ENCODE measurements at places on chromosomes 11 and 22.

- DNase-seq: no peak
These were observed 41.5 kb downstream of the RNF141 start for GRCh38 chr11:10499452-10499851.

DNA sequence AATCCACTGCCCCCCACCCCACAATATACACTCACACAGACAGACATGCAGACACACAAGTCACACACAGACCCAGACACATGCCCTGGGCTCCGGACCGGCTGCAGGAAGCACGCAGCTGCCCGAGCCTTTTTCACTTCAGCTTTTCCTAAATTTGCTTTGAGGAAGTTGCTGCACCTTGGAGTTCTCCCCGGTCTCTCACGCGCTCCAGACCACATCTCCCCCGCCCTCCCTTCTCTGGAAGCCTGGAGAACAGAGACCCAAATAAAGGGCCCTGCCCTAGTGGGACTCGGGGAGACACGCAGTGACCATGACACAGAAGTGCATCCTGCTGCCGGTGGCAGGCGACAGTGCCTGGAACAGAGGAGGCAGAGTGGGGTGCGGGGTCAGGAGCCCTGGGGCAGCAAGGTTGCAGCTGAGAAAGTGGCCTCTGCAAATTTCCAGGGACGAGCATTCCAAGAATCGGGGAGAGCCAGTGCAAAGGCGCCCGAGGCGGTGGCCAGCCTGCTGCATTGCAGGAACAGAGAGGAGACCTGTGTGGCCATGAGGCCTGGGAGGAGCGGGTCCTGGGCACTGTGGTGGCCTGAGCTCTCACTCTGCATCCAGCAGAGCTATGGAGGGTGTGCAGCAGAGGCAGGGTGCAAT, 19.1 kb downstream of the RPL3 start:
- no peak for DNase-seq

DNA sequence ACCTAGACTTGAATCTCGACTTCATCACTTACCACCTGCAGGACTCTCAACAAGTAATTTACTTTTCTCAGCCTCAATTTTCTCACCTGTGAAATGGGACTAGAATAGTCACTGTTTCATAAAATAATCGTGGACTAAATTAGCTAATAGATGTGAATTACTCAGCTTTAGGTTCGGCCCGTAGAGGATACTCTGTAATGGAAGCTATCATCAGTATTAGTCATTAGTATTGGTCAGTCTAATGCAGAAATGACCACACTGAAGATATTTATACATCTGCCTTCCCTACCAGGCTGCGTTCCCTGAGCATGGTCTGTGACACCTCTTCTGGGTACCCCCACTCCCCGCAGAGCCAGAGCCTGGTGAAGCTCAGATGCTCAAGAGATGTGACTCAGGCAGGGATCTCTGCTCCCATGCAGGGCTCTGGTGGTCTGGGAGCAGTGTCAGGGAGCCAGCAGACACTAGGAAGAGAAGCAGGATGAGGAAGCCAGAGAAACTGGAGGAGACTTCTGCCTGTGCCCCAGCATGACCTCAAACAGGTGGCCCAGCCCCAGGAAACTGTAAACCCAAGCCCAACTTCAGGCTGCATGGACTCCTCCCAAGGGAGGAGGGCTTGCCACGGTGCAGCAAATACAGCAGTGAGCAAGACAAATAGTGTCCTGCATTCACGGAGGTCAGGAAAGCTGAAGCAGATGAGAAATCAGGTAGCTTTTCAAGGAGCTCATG, 88.0 kb upstream of the E2F8 start:
- no peak for DNase-seq

DNA sequence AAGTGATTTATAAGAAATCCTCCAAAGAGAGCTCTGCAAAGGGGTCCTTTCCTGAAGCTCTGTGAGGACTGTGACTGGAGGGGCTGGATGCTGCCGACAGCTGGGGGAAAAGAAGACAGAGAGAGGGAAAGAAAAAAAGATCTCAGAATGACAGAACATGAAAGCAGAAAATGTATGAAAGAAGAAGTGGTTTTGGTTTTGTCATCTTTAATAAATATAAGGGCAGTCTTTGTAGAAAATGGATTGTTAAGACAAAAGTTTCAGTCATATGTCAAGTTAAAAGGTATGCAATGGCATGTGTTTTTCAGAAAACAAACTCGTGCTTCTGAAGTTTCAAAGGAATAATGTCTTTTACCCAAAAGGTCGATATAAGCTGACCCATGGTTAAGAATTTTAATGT, 105.5 kb downstream of the CCDC83 start:
- DNase-seq: no peak

- DNase-seq: no peak
These were observed 60.5 kb upstream of the KCNQ1OT1 start for GRCh38 chr11:2760196-2760871.

DNA sequence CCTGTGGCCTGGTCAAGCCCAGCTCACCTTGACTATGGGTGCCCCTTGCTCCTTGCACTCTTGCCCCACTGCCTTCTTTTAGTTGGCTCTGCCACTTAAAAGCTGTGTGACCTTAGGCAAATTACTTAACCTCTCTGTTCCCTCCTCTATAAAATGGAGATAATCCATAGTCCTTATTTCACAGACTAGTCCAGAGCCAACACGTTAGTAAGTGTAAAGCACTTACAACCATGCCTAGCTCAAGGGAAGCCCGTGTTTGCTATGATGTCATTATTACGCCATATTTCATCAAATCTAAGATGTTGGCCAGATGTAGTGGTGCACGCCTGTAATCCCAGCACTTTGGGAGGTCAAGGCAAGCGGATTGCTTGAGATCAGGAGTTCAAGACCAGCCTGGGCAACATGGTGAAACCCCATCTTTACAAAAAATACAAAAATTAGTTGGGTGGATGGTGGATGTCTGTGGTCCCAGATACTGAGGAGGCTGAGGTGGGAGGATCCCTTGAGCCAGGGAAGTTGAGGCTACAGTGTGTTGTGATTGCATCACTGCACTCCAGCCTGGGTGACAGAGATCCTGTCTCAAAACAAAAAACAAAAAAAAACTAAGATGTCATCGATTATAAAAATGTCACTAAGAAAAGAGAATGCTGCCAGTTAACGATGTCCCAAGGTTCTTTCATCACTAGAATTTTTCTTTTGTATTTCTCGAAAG, 2.3 kb upstream of the CCDC88B start:
- no peak for DNase-seq

DNA sequence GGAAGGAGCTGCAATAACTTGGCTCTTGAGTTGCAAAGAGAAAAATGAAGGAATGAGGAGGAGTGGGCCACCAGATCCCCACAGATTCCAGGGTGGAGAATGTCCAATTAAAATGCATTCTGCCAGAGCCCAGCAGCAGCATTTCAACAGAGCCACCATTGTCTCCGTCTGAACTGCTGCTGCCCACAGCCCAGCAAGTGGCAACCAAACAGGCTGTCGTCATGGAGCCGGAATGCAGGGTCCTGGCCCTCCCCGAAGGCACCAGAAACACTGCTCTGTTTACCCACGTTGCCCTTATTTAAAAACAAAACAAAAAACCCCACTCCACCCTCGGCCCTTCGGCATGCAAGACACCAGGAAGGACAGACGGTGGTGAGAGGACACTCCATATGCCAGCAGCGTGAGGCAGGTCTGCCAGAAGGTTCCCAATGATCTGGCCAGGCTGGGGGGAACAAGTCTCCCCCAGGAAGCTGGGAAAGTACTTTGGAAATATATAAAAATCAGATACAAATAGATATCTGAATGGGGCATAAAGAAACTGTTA, 32.5 kb downstream of the PLEKHA7 start:
- DNase-seq: no peak

All from NCI-H1436 treated with DMSO at 0.1 percent for 48 hours (cell line).